ENCODE measurements at places on chromosomes 16 and 17. TPM values are rescaled to one million over a fixed set of nuclear protein-coding genes. Genes with fewer than 3 reads are reported as not detected.

KRTAP9-4 gene
- total RNA-seq, result not detected

SPATA32 gene
- total RNA-seq, result not detected

PRSS36 gene
- total RNA-seq, result 2.8 TPM

RFNG gene
- 20.1 TPM for total RNA-seq

NGFR gene
- 6.5 TPM for total RNA-seq

ASGR1 gene
- 20.1 TPM for total RNA-seq

ALDH3A1 gene
- total RNA-seq, result 0.46 TPM

PPM1E gene
- 81.0 TPM for total RNA-seq

VTN gene
- total RNA-seq, result 0.69 TPM

ATMIN gene
- total RNA-seq, result 84.9 TPM

GINS2 gene
- total RNA-seq, result 5.8 TPM

OTOP2 gene
- not detected for total RNA-seq

CDT1 gene
- total RNA-seq, result 7.8 TPM

ADAP2 gene
- total RNA-seq, result 6.5 TPM

PRAC1 gene
- total RNA-seq, result not detected

CIBAR2 gene
- 4.8 TPM for total RNA-seq

BCO1 gene
- 0.46 TPM for total RNA-seq

ZG16B gene
- 0.23 TPM for total RNA-seq

TAC4 gene
- total RNA-seq, result not detected

FDXR gene
- total RNA-seq, result 5.5 TPM

RPH3AL gene
- total RNA-seq, result 1.4 TPM

SLC16A11 gene
- total RNA-seq, result 0.23 TPM

TACO1 gene
- total RNA-seq, result 10.1 TPM

COL1A1 gene
- total RNA-seq, result 42.7 TPM

HEATR9 gene
- total RNA-seq, result not detected

EVPLL gene
- total RNA-seq, result 0.69 TPM

CCL16 gene
- not detected for total RNA-seq

TBC1D3G gene
- total RNA-seq, result not detected

TMIGD1 gene
- total RNA-seq, result not detected

PRR14 gene
- total RNA-seq, result 9.0 TPM

VPS9D1 gene
- 15.0 TPM for total RNA-seq

TRPV2 gene
- 11.1 TPM for total RNA-seq

UNC45B gene
- total RNA-seq, result not detected

SETD1A gene
- total RNA-seq, result 3.9 TPM

RNF43 gene
- total RNA-seq, result 1.4 TPM

RPL38 gene
- total RNA-seq, result 1,874 TPM

TBC1D3H gene
- total RNA-seq, result not detected

RGS11 gene
- total RNA-seq, result 10.1 TPM

LGALS9B gene
- total RNA-seq, result not detected

All from diencephalon (tissue), 1 donor.